ENCODE measurements at places on chromosomes 3 and 15.

- no peaks in the 10 kb centered on the region for H3K4me1 ChIP-seq
- no peaks in the 10 kb centered on the region for H3K27me3 ChIP-seq
- H3K4me3 ChIP-seq = no peak overlapping the region
- no peaks in the 10 kb centered on the region for H3K36me3 ChIP-seq
- no peak for DNase-seq
- H3K27ac ChIP-seq = no peak overlapping the region
Observed at GRCh38 chr3:134810052-134810435, 15.0 kb downstream of the EPHB1 start.

DNA sequence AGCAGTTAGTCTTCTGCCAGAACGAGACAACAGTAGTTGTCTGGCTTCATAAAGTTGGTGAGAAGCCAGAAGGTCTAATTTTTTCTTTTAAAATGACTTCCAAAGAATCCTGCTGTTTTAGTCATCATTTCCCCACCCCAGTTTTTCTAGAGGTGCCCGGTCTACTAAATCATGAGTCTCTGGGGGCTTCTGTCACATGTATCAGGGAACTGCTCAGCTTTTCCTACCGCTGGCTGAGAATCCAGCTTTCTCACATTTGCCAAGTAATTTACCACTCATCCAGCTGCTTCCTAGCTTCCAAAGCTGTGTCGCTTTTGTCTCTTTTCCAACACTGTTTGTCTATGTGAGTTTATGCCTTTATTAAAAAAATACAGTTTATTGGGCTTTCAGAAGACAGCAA is 183.3 kb downstream of the NSUN3 start:
- H3K4me3 ChIP-seq = no peak overlapping the region
- no peak for DNase-seq
- no peaks in the 10 kb centered on the region for H3K27me3 ChIP-seq
- no peak overlapping the region for H3K27ac ChIP-seq
- no peaks in the 10 kb centered on the region for H3K4me1 ChIP-seq

- H3K4me3 ChIP-seq = no peak overlapping the region
- H3K27me3 ChIP-seq = no peaks in the 10 kb centered on the region
- no peaks in the 10 kb centered on the region for H3K4me1 ChIP-seq
- no peaks in the 10 kb centered on the region for H3K36me3 ChIP-seq
- H3K27ac ChIP-seq = no peak overlapping the region
Observed at GRCh38 chr3:40396406-40396805, 9.4 kb downstream of the ENTPD3 start.

DNA sequence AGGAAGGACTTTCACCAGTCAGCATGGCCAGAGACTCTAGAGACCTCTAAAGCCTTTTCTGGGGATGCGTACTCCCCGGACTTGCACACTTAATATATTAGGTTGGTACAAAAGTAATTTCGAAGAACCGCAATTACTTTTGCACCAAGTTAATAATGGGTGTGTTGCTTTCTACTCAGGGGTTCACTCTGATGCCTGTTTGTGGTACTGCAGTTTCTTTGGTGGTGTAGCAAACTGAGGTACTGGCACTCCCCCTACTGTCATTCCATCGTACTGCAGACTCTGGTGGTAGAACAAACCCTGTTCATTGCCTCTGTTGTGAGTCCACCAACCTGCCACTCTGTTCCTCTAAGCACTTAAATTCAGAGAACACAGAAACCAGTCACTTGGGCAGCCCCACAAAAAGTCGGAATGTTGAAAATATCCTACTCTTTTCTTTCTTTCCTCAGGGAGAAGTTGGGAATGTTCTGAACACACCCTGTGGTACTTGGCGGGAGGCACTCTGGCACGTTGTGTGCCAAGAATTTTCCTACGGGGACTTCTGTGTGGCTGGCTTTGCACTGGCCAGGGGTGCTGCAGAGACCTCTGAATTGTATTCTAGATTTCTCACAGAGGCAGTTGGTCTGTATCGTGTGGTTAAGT is 46.3 kb downstream of the GABRG3 start:
- DNase-seq = peak; percentile 80
- H3K4me3 ChIP-seq = no peak overlapping the region
- peaks cover 2% of the 10 kb centered on the region for H3K27me3 ChIP-seq
- H3K36me3 ChIP-seq = no peaks in the 10 kb centered on the region
- no peaks in the 10 kb centered on the region for H3K4me1 ChIP-seq

DNA sequence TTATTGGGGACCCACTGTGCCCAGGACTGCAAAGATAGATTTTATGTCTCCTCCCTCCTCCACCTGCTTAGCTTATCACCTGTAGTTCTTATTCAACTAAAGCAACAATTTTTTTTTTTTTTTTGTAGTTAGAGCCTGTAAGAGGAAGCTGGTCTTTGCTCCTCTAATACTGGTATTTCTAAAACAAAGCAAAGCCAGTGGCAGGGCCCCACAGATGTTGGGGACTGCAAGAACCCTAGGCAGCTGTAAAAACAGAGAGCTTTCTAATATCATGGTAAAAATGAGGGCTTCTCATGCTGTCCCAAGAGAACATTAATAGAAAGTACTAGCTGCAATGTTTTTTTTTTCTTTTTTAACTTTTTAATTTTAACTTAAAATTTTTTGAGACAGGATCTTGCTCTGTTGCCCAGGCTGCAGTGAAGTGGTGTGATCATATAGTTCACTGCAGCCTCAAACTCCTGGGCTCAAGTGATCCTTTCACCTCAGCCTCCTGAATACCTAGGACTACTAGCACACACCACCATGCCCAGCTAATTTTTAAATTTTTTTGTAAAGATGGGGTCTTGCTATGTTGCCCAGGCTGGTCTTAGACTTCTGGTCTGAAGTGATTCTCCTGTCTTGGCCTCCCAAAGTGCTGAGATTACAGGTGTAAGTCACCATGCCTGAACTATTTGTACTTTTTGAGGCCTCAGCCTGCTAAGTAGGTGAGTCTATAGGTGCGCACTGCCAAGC is 27.1 kb downstream of the SPATA12 start:
- H3K27me3 ChIP-seq = no peaks in the 10 kb centered on the region
- no peaks in the 10 kb centered on the region for H3K4me1 ChIP-seq
- H3K27ac ChIP-seq = no peak overlapping the region
- DNase-seq = no peak
- H3K36me3 ChIP-seq = no peaks in the 10 kb centered on the region

- peaks cover 4% of the 10 kb centered on the region for H3K4me1 ChIP-seq
- no peak overlapping the region for H3K4me3 ChIP-seq
- no peaks in the 10 kb centered on the region for H3K36me3 ChIP-seq
- H3K27ac ChIP-seq = no peak overlapping the region
- no peak for DNase-seq
- H3K27me3 ChIP-seq = peaks cover 26% of the 10 kb centered on the region
Observed at GRCh38 chr15:31483986-31484951, 157.6 kb downstream of the KLF13 start.
